Liver (tissue), 10 donors: ENCODE measurements at places on chromosomes 2 and 18. TPM values are rescaled to one million over a fixed set of nuclear protein-coding genes. Genes with fewer than 3 reads are reported as not detected.

DNA sequence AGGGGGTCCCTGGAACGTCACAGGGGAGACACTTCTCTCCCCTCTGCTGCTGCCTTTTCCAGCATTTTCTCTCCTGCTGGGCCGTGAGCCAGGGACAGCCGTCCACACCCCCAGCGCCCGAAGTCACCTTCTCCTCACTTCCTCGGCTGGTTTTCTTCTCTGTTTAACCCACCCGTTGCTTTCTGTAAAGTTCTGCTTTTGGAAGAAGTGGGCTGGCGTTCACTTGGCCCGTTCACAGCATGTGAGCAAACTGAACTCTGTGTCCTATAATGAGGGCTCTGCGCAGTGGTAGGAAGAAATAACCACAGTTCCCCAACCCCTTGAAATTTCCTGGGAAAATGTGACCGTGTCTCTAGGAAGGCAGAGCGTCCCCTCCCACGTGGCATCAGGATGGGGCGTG, 187.0 kb upstream of the HDAC4 start:
- no peak for DNase-seq

DNA sequence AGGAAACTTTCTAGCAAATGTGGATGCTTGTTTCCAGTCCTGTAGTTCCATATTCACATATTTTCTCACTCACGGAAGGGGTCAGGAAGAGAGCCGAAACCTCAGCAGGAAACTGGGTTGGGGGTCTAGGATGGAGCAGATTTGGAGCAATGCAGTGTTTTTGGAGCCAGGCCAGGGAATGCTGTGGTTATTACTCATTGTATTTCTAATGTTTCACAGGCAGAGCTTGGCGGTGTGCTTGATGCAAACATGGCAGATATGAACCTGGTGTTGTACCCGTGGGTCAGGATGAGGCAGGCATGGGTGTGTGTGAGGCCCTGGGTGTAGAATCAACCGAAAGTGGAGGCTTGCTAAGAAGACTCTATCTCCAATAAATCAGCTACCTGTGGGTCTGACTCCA, 34.6 kb upstream of the ACKR3 start:
- DNase-seq: no peak

Gene TMEM37
- polyA plus RNA-seq: 44.5 TPM

Gene AOX1
- 245 TPM for polyA plus RNA-seq

Gene RGPD3
- polyA plus RNA-seq: 0.07 TPM

Gene LIMS2
- 17.9 TPM for polyA plus RNA-seq
